ENCODE measurements at places on chromosomes 4 and X. TPM values are rescaled to one million over a fixed set of nuclear protein-coding genes. Genes with fewer than 3 reads are reported as not detected.

The DCAF4L1 gene
- polyA plus RNA-seq = 0.04 TPM

The SLC30A9 gene
- polyA plus RNA-seq = 48.5 TPM

The GABRG1 gene
- 7.0 TPM for polyA plus RNA-seq

The SMAD1 gene
- polyA plus RNA-seq = 4.6 TPM

The XAGE2 gene
- not detected for polyA plus RNA-seq

The EPHA5 gene
- polyA plus RNA-seq = 118 TPM

The RNF150 gene
- 21.0 TPM for polyA plus RNA-seq

The SHROOM4 gene
- polyA plus RNA-seq = not detected

The MAGEC2 gene
- not detected for polyA plus RNA-seq

The RPL9 gene
- polyA plus RNA-seq = 280 TPM

The REST gene
- polyA plus RNA-seq = 2.1 TPM

The IL2RG gene
- not detected for polyA plus RNA-seq

The TREX2 gene
- polyA plus RNA-seq = not detected

The TMSB15B gene
- polyA plus RNA-seq = 26.4 TPM

The CLTRN gene
- 0.82 TPM for polyA plus RNA-seq

The PROM1 gene
- not detected for polyA plus RNA-seq

The REELD1 gene
- polyA plus RNA-seq = not detected

The ZNF81 gene
- polyA plus RNA-seq = 0.20 TPM

The GDPD2 gene
- polyA plus RNA-seq = not detected

The CXorf58 gene
- 0.19 TPM for polyA plus RNA-seq

The ZNF711 gene
- 24.8 TPM for polyA plus RNA-seq

The CSAG1 gene
- polyA plus RNA-seq = 0.86 TPM
